Gastroesophageal sphincter (tissue), 4 donors: ENCODE measurements at places on chromosomes 1 and 21. TPM values are rescaled to one million over a fixed set of nuclear protein-coding genes. Genes with fewer than 3 reads are reported as not detected.

DNA sequence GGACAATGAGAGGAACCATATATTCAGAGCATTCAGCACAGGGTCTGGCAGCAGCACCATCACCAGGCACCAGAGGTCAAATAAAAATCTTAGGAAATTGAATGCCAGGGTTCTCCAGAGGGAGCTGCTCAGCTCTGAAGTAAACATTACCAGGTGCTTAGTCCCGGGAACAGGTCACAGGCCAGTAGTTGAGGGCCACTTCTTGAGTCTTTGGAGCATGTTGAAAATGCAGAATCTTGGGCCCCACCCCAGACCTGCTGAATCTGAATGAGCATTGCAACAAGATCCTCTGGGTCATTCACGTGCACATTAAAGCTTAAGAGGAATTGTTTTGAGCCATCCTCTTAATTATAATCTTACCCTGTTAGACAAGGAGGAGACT is 33.8 kb downstream of the PHC2 start:
- ATAC-seq = no peak

- ATAC-seq = no peak
These were observed 37.3 kb downstream of the OLFM3 start for GRCh38 chr1:101959456-101959855.

GRCh38 chr1:20207546-20207945 is 21.2 kb upstream of the PLA2G2C start:
- no peak for ATAC-seq

DNA sequence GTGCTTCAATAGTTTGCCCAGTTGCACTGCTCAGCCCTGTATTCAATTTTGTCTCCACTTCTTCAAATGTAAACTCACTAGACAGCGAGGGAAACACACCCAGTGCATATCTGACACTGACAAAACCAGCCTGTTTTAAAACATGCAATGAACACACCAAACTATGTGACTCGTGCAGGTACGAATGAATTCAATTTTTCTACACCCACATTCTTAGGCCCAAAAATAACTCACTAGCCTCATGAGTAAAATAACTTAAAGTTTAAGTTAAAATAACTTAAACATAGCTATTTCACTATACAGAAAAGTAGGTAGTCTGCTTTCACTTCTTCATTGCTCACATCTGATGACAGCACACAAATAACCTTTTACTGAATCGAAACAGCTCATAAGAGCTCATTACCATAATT is 21.1 kb downstream of the TTC13 start:
- no peak for ATAC-seq

DNA sequence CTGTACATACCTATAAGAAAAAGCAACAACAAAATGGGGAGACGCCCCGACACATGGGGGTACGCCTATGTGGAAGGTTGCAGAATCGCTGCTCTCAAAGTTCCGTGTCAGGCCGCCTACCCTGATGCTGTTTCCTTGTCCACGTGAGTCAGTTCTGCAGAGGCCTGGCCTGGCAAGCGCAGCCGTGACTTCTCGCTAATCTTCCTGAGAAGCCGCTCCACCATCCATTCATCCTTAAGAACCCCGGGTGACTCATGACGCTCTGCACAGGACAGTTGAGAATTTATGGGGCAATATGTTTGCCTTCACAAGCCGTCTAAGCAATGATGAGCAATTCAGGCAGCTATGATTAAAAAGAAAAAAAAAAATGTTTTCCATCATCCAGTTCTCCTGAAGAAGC is 122.3 kb upstream of the TMPRSS2 start:
- no peak for ATAC-seq

GRCh38 chr1:234409328-234409727 is 36.1 kb downstream of the COA6 start:
- ATAC-seq = no peak

DNA sequence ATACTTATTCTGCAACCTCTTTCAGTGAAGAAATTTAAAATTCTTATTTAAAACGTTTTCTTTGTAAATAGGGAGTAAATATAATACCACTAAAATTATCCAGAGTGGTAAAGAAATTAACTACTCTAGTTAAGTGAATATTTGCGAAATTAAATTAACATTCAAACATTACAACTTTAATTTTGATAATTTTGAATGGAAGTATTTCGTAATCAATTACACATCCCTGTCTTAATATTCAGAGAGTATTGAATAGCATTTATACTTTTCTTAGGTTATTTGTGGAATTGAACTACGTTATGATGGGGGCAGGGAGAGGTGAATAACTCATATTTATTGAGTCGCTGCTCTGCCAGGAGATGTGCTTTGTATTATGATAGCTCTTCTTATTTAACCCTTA is 96.3 kb upstream of the KIF26B start:
- no peak for ATAC-seq

DNA sequence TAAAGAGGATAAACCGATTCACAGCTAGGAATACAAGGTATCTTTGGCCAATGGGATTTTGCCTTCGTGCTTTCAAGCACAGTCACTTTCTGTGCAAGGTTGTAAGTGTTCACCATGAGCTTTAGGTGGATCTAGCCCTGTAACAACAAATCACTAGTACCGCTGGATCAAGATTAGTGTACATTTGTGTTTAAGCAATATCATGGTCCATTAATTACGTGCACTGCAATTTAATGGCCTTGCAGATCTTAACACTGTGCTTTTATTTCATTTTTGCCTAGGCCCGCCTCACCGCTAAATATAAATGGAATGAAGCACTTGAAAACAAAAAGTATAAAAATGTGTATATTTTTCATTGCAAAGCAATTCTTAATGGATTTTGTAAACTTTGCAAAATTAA is 461.1 kb downstream of the DSCAM start:
- no peak for ATAC-seq

GRCh38 chr1:71509051-71509595 is 428.3 kb upstream of the ZRANB2 start:
- no peak for ATAC-seq

- ATAC-seq = no peak
These were observed at the start of gene S100A14 for GRCh38 chr1:153616144-153616916. Gene S100A14, minus strand, starts transcription at chr1:153616325. Its CDS starts 467 bp downstream, at chr1:153615858.

DNA sequence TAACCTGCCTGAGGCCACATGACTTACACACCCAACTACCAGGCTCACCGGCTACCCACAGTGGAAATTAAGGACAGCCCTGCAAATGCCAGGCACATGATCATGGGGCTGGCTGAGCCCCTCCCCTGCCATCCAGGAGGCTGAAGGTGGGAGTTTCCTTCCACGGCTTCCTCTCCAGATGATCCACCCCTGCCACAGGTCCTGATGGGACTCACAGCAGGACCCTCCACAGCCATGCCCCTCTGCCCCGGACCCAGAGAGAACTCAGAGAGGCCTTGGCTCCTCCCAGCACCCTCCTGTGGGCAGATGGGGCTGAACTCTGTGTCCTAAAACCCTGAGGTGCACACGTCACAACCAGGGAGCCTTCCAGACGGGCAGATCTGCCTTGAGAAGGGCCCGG is 29.1 kb upstream of the CASZ1 start:
- ATAC-seq = no peak

DNA sequence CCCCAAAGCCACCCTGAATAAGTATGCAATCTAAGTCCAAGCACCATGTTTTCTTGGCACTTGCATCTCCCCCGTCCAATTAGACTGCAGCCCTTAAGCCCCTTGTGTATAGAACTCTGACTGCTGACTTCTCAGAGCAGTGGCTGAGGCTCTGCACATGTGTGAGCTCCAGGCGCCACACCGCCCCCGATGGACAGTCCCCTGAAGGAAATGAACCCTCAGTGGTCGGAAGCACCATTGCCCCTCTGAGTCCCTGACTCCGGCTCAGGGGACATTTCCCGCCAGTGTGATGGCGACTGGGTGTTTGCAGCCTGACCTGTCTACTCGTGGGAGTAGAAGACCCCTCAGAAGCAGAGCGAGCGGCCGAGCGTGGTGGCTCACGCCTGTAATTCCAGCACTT is 37.2 kb upstream of the SCCPDH start:
- ATAC-seq = no peak

The RGS7 gene
- total RNA-seq = not detected

The MMP23B gene
- total RNA-seq = 7.7 TPM

The LAMC2 gene
- 43.4 TPM for total RNA-seq

The SAMD13 gene
- total RNA-seq = 0.57 TPM
